Suppressor macrophage treated with lipopolysaccharide for 1 hour (primary cell): ENCODE measurements at places on chromosomes 12 and 14.

- DNase-seq: peak; percentile 74
These were observed 796 bp downstream of the YAF2 start for GRCh38 chr12:42237052-42237852.

GRCh38 chr14:32932914-32933628 is 5.6 kb upstream of the NPAS3 start:
- DNase-seq: no peak

DNA sequence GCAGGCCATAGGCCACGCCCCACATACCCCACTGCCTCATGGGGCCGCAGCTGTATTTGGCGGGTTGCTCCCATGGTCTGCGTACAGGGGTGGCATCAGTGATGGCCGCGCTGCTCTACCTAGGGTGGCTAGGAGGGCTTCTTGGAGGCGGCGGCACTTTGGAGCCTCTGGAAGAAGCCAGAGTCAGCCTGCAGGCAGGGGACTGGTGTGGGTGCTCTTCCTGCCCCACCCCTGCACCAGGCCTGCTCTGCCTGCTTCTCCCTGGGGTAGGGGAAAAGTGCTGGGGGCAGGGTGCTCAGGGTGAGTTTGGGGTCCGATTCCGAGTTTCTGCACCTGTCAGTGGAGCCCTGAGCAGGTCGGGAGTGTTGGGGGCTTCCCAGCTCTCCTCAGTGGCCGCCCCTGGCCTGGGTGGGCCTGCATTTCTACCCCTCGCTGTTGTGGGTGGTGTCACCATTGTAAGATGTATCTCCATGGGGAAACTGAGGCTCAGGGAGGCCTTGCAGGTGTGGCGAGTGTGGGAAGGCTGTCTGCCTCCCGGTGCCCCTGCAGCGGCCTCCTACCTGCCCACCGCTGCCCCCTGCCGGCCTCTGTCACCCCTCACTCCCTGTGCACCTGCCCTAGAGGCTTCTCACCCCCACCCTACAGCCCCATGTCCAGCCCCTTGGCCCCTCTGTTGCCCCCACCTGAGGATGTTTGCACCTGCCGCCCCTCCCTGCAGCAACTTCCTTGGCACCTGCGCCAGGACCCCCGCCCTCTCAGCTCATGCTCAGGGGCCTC is 5.5 kb downstream of the CEP170B start:
- DNase-seq: peak; percentile 18

DNA sequence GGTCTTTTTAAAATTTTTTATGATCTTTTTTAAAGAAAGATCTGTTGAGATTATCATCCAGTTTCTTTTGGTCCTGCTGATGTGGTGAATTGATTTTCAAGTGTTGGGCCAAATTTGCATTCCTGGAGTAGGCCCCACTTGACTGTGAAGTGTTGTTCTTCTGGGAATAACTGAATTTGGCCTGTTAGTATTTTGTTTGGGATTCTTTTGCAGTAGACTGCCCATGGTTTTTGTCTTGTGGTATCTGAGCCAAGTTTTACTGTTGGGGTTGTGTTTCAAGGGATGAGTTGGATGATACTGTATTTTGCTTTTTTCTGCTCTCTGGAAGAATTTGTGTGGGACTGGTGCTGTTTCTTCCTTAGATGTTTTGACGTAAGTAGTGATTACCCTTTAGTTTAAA is 4.0 kb upstream of the SYCP3 start:
- DNase-seq: no peak

GRCh38 chr12:104181313-104181712 is 34.3 kb upstream of the TXNRD1 start:
- DNase-seq: no peak

DNA sequence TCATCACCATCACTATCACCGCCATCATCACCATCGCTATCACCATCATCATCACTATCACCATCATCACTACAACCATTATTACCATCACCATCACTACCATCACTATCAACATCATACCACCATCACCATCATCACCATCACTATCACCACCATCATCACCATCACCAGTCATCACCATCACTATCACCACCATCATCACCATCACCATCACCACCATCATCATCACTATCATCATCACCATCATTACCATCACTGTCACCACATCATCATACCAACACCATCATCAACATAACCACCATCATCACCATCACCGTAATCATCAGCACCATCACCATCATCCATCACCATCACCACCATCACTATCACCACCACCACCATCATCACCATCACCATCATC is 213.8 kb downstream of the ALG10 start:
- DNase-seq: no peak

GRCh38 chr12:77751939-77752338 is 78.8 kb upstream of the NAV3 start:
- DNase-seq: no peak

DNA sequence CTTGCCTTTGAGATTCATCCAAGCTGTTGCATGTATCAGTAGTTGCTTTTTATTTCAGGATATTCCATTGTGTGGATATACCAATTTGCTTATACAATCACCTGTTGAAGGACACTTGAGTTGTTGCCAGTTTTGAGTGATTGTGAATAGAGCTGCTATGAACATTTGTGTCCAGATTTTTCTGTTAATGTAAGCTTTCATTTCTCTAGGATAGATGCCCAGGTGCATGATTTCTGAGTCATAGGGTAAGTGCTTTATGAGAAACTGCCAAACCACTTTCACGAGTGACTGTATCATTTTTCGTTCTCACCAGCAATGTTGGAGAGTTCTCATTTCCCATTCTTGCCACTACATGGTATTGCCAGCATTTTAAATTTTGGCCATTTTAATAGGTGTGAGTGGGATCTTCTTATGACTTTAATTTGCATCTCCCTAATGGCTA is 434.6 kb upstream of the RGS6 start:
- DNase-seq: no peak

DNA sequence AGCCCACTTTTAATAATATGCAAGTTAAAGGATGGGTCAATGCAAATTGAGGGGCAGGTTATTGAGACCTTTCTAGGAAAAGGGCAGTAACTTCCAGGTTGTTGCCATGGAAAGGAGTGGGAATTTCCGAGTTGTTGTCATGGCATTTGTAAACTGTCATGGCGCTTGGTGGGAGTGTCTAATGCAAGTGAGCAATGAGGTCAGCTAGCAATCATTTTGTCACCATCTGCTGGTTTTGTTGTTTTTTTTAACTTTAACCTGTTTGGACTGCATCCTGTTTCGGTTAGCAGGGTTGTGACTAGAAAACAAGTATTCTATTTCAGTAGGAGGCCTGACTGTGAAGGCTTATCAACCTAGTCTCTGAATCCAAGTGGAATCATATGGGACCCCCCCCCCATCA is 85.8 kb upstream of the TSPAN11 start:
- peak; percentile 29 for DNase-seq

- no peak for DNase-seq
These were observed 61.1 kb downstream of the COCH start for GRCh38 chr14:30935445-30935844.

- DNase-seq: peak; percentile 57
These were observed 181.2 kb downstream of the PRKCH start for GRCh38 chr14:61502459-61503093.

DNA sequence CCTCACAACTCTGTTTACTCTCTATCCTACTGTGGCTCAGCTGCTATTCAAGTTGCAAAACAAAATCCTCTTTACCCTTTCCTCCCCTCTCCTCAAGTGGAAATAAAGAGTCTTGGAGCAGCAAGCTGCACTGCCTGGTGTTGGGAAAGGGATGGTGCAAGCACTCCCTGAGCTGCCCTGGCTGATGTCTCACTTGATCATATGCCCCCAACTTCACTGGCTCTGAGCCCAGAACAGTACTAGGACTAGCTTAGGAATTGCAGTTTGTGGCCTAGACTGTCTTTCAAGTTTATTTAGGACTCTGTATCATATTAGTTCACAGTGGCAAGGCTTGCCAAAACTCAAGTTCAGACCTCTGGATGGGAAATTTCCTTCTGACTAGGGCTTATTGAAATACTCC is 1683.8 kb upstream of the SEL1L start:
- DNase-seq: no peak

GRCh38 chr12:105417732-105418131 is 87.2 kb downstream of the C12orf75 start:
- DNase-seq: no peak

DNA sequence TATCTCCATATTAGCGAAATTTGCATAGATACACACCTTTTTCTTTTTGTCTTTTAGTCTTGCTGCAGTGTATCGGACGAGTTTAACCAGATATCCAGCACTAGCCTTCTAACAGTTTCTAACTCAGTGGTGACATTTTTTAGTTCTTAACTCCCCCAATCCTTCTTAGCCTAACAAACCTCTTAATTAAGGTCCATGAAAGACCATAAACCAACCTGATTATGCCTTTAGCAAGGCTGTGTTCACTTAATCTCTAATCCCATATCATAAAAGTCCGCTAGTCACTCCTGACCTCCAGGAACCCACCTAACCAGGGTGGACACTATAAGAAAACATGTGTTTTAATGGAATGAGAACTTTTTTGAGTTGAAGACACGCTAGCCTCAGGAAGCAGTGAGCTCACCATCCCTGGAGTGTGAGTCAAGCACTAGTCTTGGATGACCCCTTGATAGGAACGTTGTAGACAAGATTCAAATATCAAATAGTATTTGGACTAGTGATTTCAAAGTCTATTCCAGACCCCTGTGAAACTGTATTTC is 9.5 kb downstream of the CDKN1B start:
- peak; percentile 70 for DNase-seq

DNA sequence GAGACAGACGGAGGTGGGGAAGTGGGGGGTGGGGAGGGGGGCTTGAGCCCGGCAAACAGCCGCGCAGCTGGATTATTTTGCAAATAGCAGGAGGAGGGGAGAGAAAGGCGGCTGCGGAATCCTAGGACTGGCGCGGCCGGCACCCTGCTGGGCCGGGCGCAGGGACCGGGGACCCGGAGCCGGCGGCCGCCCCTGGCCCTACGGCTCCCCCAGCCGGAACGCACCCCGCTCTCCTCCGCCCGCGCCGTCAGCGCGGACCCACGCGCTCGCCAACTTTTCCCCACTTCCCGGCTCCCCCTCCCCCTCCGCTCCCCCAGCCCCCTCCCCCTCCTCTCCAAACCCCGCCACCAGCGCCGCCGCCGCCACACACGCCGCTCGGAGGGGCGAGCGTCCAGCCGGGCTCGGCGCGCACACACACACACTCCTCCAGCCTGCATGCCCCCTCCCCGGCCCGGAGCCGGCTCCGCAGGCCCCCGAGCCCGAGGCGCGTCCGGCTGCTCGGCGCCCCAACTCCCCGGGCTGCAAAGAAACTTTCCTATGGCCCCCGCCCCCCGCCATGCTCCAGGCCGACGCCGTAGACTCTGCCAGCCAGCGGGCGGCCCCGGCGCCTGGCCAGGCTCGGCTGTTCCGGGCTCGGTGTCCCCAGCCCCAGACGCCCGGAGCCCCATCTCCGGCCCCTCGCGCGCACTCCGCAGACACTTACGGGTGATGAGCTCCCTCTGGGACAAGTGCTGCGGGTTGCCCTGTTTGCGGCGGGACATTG is 1.4 kb downstream of the BCL11B start:
- DNase-seq: no peak

- no peak for DNase-seq
These were observed 68.5 kb downstream of the NKX2-1 start for GRCh38 chr14:36451310-36452065.

DNA sequence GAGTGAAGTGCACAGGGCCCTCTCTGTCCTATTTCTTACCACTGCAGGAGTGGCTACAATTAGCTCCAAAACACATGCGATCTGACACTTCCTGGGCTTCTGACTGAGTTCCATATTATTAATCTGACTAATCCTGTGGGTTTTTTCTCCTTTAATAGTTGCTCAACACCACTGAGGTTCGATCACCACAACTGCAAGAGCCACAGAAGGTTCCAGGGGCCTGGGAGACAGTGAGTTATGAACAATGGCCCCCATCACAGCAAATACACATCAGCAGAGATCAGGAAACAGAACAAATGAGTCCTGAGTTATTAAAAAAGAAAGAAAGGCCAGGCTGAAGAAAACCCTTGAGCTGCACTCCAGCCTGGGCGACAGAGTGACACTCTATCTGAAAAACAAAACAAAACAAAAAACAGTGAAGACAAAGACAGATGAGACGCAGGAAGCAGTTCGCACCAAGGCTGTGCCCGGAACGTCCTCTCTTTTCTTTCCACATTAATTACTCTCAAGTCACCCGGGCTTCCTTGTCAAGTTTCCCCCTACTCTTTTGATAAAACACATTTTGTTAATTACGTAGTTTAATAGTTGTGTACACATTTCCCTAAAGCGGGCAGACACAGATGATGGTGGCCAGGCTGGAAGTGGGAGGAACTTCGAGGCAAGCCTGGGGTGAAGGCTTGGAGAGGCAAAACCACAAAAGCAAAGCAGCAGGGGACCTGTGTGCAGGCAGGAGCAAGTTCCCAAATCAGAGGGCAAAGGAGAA is 42.7 kb downstream of the CDC42BPB start:
- DNase-seq: peak; percentile 68

DNA sequence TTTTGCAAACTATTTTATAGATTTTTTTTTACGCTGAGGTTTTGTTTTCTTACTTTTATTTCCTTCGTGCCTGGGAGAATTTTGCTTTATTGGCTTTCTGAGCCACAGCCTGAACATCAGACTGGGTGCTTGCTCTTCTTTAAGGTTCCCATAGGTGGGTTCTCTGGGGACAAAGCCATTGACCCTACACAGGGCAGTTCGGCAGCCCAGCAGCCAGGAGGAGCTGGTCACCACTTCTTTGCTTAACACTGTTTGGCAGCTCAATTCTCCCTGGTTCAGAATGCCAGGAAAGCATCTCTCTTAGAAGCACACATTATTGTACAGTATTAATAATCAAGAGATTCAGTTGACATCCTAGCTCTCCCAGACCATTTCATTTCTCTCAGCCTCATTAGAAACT is 140.8 kb upstream of the NEDD1 start:
- DNase-seq: no peak

DNA sequence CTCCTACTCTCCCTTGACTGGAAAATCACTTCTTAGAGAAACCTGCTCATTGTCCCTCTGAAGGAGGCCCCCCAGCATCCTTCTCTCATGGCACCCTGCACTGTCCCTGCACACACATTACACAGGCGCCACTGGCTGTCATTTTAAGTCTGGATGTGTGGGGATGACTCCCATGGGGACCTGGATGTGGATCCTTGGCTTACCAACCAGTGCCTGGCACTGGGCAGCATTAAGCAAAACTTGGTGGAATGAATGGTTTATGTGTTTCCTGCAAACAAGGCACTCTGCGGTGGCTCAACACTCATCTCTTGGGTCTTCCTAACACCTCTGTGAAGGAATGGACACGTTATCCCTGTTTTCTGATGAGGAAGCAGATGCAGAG is 162.4 kb downstream of the RBM19 start:
- no peak for DNase-seq
